ENCODE measurements at places on chromosomes 2 and 18.

GRCh38 chr2:177245010-177245422 lies 19.5 kb downstream of the NFE2L2 start:
- DNase-seq, result no peak

GRCh38 chr2:103009871-103010270 lies 248.0 kb downstream of the TMEM182 start:
- no peak for DNase-seq

GRCh38 chr2:180662941-180663471 lies 317.4 kb upstream of the UBE2E3 start:
- no peak for DNase-seq

- no peak for DNase-seq
Measured at GRCh38 chr2:102049756-102050443, 58.1 kb downstream of the IL1R2 start.

DNA sequence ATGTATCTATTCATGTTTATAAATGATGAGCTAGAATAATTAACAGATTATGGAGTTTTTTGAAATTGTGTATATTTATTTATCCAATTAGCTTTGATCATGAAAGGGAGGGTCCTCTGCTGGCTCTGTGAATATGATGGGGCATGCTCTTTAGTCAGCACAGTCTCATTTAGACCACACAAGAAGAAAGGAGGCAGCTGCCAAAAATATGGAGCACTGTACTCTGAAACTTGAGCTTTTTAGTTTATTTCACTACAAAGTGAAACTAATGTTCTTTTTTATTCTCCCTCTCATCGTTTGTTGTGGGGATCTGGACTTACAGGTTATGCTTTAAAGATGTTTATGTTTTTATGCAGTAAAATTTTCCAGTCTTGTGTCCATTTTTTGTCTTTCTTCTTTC lies 266.9 kb upstream of the GULP1 start:
- no peak for DNase-seq

- no peak for DNase-seq
Measured at GRCh38 chr2:150587547-150588505, 100.4 kb upstream of the RND3 start.

DNA sequence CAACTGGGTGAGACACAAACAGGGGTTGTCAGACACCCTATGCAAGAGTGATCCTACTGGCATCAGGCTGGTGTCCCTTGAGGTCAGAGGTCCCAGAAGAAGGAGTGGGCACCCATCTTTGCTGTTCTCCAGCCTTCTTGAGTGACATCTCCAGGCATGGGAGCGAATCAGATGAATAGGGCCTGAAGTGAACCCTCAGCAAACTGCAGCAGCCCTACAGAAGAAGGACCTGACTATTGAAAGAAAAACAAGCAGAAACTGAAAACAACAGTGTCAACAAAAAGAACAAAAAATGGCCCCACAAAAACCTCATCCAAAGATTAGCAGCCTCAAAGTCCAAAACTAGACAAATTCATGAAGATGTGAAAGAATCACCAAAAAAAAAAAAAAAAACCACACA lies 1229.7 kb upstream of the CRIM1 start:
- DNase-seq, result no peak

- no peak for DNase-seq
Measured at GRCh38 chr2:145220496-145220895, 700.6 kb upstream of the ZEB2 start.

DNA sequence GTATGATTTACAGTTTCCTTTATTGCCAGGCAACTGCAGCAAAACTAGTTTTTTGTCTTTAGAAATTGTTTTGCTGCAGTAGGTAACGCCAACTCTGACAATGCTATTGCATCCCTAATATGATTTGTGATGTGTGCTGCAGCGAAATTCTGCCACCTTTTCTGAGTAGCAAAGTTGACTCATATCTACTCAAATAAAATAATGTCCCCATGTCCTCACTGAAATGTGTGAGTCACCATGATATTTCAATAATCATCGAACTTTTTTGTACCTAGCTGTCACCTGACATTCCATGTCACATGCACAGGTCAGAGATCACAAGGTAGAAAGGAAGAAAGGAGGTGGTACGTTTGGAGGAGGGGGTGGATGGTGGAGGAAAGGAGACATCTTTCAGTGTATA lies 205.0 kb downstream of the RAD51AP2 start:
- no peak for DNase-seq

GRCh38 chr2:55985406-55985805 lies 61.8 kb upstream of the EFEMP1 start:
- no peak for DNase-seq

GRCh38 chr2:139020287-139020686 lies 240.1 kb upstream of the NXPH2 start:
- no peak for DNase-seq

DNA sequence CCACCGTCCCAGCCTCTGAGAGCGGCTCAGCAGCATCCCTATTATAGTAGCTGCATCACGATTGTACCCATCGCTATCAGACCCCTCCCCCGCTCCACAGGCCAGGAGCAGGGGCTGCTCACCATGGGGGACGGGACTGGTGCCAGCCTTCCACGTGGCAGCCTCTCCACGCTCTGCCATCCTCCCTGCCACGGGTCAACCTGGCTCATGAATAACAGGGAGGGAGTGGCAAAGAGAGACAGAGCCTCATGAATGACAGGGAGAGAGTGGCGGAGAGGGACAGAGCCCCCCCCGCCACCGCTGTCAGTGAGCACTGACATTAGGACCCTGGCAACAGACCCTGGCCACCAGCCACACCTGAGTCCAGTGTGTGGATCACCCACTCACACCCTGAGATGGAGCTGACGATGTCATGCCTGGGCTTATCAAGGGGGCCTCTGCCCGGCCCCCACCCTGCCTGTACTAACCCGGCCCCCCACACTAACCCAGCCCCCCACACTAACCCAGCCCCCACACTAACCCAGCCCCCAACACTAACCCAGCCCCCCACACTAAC lies 16.9 kb downstream of the CROCC2 start:
- DNase-seq, result no peak

- no peak for DNase-seq
Measured at GRCh38 chr2:129189617-129190319, 789.7 kb upstream of the RAB6C start.

GRCh38 chr2:175630280-175631244 lies 371.5 kb downstream of the LNPK start:
- DNase-seq, result no peak

- DNase-seq, result no peak
Measured at GRCh38 chr2:96663829-96664228, 21.3 kb downstream of the FER1L5 start.

- DNase-seq, result no peak
Measured at GRCh38 chr2:241849616-241850543, 8.8 kb downstream of the PDCD1 start.

DNA sequence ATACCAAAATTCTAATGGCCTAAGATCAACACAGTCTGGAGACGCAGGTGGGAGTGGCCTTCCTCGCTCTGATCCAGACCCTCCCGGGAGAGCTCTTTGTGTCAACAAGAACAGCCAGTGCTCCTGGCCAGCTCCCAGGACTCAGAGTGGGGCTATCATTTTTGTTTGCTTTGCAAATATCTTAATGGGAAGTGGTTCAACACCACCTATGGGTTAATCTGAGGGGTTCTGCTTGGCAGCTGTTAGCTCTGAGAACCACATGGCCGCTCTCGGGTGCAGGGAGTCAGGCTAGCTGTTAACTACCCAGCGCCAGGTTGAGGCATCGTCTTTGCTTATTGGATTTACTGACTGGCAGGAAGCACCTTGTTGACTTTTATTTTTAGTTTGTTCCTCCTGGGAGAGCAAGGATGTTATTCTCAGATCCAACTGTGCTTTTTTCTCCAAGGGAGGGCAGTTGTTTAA lies 184.8 kb upstream of the SP5 start:
- no peak for DNase-seq

GRCh38 chr18:23291456-23292205 lies 156.3 kb downstream of the CABLES1 start:
- no peak for DNase-seq

GRCh38 chr2:198114064-198114463 lies 309.7 kb downstream of the PLCL1 start:
- no peak for DNase-seq

DNA sequence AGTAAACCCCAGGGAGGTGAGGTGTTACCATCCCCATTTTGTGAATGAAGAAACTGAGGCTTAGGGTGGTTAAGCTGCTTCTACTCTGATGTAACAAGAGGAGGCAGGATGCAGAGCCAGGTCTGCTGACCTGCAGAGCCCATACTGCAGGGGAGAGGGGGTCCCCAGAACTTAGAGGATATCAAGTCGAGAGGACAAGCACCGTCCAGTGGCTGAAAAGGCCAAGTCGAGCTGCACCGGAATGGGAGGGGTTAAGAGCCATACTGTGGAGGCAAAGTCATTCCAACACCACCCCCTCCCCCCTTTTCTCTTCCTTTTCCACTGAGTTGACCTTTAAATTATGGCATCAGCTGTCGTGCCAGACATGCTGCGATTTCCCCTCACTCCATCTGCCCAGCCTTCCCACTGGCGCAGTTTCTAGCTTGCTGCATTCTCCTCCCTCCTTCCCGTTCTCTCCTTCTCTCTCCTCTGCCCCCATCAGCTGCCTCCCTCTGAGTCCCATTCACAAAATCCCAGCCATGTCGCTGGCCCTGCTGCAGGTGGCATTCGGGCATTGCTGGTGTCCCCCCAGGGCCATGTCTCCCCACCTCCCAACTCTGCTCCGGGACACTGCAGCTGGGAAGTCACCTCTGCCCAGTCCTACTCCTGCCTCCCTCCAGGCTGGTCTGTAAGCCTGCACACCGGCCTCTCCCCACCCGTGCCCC lies 346.9 kb downstream of the DYSF start:
- no peak for DNase-seq

GRCh38 chr18:48122816-48123215 lies 192.4 kb upstream of the SMAD2 start:
- no peak for DNase-seq

DNA sequence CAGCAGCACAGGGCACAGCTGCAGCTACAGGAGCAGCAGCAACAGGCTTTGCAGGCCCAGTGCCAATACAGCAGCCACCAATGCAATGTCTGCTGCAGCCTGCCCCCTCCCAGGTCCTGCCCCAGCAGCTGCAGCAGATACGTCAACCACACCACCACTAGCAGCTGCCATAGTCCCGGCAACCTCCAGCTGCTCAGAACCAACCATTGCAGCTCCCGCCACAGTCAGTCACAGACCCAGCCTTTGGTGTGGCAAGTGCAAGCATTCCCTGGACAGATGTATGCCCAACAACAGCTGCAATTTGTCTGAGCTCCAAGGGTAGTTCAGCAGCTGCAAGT lies 53.3 kb upstream of the TUBA3E start:
- no peak for DNase-seq

DNA sequence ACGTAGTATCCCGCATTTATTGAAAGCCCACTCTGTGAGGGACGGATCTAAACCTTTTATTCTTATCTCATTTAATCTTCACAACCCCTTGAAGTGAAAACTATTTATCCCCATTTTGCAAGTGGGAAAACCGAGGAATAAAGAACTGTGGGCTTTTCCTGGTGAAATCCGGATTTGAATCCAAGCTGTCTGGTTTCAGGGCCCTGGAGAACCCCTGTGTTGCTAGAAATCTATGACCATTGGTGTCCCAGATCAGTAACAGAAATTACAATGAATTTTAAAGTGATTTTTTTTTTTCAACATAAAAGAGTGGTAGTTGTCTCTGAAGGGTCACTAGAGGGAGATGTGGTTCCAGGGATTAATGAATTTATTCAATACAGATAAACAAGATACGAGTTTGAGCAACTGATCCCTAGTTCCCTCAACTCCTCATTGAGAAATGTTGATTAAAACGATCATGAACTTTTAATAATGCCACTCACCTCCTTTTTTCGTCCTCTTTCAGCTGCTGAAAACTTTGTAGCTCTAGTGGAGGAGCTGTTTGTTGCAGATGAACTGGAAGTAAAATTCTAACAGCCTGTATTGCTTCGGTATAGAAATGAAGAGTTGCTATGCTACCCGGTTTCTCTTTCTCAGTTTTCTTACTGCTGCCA lies 940 bp downstream of the XRCC5 start:
- no peak for DNase-seq

DNA sequence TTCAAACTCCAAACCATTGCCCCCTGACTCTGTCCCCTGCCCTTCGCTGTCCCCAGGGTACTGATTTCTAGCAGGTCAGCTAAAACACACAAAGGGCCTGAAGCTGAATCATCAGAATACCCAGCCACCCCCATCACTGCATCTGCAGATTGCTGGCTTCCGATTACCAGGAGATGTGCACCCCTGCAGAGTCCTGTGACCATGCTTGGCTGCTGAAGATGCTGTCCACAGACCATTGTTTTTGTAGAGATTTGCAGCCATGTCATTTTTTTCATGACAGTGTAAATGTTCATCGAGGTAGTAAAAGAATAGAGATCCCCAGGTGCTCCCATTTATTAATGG lies 463.3 kb downstream of the STK39 start:
- DNase-seq, result no peak

DNA sequence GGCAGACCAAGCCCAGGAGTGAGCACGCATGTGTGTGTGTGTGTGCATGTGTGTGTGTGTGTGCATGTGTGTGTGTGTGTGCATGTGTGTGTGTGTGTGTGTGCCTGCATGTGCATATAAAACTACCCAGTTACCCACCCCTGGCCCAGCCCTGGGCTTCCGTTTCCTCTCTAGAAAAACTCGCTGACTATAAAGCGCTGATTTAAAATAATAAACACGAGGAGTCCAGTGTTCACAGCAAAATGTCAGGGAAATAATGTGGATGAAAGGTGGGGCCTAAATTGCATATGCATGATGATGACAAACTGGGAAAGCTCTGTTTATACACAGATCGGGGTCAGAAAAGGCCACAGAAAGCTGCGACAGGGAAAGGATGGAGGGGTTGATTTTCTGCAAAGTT lies 7.5 kb downstream of the ADCY3 start:
- no peak for DNase-seq

GRCh38 chr2:10878268-10878915 lies 33.3 kb upstream of the KCNF1 start:
- no peak for DNase-seq

DNA sequence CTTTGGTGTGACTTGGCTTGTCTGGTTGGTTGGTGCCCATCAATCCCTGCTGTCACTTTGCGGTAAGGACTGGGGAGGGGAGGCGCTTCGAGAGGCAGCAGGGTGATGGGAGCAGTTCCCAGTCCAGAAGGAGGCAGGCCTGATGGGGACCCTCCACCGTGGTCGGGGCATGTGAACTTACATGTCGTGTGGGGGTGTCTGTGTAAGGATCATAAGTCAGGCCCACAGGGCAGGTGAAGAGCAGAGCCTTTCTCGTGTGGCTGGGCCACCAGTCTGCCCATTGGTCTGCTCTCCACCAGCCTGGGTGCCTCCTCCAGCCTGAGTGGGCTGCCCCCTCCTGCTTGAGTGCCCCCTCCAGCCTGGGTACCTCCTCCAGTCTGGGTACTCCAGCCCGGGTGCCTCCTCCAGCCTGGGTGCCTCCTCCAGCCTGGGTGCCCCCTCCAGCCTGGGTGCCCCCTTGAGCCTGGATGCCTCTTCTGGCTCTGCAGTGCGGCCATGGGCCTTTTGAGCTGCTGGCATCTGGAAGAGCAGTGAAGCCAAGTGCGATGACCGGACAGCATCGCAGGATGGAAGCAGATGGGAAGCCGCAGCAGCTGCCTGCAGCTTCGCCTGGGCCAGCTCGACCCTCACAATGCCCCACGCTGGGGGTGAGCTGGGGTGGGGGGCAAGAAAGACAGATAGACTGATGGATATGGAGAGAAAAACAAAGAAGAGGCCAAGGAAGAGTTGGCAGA lies 25.0 kb downstream of the ATOH8 start:
- DNase-seq, result no peak

GRCh38 chr2:223055836-223056235 lies 3.8 kb downstream of the KCNE4 start:
- no peak for DNase-seq
